ENCODE measurements at places on chromosomes 6 and 20. TPM values are rescaled to one million over a fixed set of nuclear protein-coding genes. Genes with fewer than 3 reads are reported as not detected.
A peak's percentile ranks its signal among the peaks of the same experiment; 100 is the strongest.

OR2H1 gene
- not detected for total RNA-seq

DNA sequence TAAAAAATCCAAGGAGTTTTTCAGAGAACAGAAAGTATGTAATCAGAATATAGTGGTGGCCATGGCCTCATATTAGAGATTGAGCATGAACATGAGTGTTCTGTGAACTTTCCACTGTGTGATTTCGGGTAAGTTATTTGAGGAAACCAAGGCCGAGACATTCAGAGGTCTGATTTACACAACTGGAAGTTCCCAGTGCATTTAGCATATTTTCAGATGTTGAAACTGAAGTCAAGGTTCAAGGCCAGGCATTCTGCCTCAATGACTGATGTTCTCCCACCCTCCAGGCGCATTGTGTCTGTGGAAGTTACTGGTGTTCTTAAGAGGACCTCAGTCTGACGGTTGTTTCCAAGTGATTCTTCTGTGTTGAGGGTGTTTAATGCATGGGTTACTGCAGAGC lies 26.2 kb downstream of the RNF144B start:
- no peak for ATAC-seq

APCDD1L gene
- total RNA-seq: not detected

OLIG3 gene
- total RNA-seq: 3.5 TPM

TNFRSF21 gene
- total RNA-seq: 0.41 TPM

GATA5 gene
- total RNA-seq: not detected

DNA sequence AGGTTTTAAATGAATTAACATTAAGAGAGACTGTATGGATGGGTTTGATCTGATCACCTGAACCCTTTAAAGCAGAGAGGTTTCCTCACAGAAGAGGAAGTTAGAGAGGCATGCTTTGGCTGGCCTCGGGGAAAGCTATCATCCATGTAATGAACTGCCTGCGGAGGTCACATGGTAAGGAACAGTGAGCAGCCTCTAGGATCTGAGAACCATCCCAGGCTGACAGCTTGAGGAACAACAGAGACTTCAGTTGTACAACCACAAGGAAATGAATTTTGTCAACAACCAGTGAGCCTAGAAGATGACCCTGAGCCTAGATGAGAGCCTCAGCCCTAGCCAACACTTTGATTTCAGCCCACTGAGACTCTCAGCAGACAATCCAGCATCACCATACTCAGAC lies 2.9 kb upstream of the COL21A1 start:
- ATAC-seq: no peak

DNA sequence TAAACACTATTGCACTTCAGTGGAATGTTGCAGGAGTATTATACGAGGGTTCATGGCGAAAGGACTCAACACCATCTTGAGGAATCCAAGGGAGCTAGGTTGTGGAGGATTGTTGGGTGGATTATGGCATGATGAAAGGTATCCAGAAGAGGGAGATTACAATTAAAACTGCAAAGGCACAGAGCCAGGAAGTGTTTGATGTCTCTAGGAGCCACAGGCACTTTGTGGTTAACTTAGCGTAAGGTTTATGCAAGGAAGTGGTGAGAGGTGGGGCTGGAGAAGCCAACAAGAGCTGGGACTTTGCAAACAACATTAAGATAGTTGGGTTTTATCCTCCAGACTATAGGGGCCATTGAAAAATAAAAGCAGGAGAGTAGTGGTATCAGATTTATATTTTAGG lies 86.6 kb upstream of the TPD52L1 start:
- ATAC-seq: peak; percentile 85

DNA sequence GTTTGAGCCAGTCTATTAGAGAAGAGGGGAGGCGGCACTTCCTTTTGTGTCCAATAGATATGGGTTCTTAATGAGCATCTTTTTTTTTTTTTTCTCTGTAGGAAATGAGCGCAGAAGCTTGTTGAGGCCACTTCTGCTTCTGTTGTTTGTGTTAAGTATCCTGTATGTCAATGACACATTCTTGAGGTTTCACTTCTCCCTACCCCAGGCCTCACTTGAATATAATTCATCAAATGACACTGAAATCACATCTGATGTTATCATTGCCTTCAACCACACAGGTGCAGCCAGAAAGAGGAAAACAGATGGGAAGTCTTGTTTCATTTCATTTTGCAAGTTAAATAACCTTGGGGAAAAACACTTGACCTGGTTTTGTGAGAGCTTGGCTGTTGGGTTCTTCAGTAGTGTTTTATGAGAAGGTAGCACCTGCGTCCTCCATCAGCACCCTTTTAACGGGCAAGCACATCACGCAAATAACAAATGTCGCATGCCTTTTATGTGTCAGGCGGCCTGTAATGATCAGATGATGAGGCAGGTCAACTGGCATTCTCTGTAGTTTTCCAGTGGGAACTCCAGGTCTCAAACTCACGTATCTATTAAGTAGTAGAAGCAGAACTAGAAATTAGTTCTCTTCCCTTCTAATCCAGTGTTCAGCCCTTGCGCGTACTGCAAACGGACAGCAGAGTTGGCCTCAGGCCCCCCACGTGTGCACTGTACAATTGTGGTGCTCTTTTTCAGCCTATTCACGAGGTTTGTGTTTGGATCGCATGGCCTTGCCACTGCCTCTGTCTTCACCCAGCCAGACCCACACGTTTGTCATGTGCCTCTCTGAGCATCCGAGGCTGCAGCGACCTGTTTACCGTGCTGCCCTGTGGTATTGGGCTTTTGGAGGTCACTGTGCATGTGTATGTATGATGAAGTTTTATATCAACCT lies 23.5 kb downstream of the PLEKHG1 start:
- peak; percentile 92 for ATAC-seq

CCN6 gene
- 0.66 TPM for total RNA-seq

DNA sequence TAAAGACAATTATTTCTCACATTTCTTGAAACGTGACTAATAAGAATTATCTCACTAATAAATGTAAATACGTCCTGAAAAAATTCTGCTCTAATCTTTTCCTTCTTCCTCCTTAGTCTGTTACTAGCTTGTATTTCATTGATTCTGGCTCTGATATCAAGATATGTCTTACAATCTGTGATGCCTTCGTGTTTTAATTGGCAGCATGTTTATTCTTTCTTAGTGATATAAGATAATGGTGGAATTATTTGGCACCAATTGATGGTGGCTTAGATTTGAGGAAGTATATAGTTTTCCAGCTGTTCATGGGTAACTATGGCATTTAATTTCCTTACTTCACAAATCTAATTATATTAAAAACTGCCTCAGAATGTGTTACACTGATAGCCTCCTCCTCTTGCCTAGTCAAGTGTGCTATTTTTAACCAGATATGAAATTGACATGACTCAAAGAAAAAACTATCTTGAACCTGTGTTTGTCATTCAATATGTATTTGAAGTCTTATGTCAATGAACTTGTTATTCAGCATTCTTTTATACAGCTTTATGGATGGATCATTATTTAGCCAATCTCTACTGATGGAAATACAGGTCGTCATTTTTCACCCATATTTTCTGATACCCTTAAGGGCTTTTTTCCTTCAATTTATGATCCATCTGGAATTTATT lies 5.3 kb downstream of the CCNC start:
- ATAC-seq: no peak

GRCh38 chr6:155708100-155708499 lies 252.5 kb upstream of the NOX3 start:
- no peak for ATAC-seq

GSTA2 gene
- not detected for total RNA-seq

DNA sequence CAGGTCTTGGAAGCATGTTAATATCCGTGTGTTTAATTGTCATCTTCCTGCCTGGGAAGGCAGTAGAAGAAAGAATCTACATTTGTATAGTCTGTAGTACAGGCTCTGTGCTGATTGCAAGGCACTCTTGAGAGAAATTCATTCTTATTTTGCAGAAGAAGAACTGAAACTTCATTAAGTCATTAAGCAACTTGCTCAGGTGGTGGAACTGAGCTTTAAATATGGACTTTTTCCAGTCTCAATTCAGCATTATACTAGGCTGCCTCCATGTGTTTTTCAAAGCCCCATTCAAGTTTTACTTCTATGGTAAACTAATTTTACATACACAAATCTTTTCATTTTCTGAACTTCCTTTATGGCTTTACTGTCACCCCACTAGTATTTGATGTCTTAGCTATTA lies 18.7 kb downstream of the ZNF451 start:
- ATAC-seq: no peak
